Right hindlimb (tissue), 1 donor: ENCODE measurements at places on chromosomes 16 and 17.

DNA sequence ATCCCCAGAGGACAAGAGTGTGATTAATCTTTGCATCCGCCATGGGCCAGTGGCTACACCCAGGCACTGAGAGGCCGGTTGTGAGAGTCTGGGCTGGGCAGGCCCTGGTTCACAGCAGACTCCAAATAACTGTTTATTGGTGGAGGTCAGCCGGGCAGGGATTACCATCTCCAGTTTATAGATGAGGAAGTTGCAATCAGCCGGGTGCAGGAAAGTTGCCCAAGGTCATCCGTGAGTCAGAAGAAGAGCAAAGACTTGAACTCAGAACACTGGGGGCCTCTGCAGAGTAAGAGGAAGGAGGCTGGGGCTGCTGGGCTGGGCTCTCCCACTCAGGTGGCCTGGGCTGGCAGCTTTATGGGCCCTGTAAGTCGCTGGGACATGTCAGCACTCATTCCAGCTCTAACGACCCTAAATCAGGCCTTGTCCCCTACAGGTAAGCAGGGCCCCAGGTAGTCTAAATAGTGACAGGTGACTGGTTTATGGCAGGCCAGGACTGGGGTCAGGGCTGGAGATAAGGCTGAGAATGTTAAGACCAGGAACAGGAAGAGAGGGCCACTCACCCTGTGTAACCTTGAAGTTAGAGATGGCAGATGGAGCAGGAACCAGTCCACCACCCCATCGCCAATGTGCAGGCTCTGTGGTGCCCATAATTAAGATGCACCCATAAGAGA lies 2.1 kb upstream of the CA4 start:
- no peak for DNase-seq

DNA sequence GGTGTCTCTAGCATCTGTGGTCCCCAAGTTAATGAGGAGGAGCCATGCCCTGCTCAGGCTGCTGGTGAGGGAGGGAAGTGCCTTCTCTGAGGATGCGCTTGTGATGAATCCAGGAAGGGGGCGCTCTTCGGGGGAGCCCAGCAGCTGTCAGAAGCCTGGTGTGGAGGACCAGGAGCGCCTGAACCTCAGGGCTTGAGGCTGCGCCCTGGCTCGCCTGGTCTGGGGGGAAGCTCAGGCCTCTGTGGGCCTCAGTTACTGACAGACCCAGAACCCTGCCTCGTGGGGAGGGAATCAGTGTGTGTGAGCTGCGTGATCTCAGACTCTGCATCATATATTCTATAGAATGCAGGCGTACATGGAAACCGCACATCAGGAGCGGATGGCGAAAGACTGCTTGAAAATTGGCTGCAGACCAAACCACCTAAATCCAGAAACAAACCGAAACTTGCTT lies 126.1 kb downstream of the SEC14L1 start:
- no peak for DNase-seq

DNA sequence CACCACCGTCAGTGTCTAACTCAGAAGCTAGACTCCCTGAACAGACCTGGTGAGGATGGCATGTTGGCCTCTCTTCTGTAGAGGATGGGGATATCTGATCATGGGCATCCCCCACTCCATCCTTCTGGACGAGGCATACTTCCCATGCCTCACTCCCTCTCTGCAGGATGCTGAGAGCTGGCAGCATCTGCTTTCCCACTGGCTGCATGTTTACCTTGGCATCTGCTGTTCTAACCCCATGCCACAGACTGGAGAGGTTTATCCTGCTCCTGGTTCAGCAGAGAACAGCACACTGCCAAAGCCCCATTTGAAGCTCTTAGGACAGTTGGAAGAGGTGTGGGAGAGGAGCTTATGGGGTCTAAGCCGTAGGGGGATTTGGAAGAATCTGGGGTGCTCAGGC lies 46.0 kb downstream of the YPEL2 start:
- DNase-seq = no peak

- DNase-seq = peak; percentile 91
These were observed 43.2 kb downstream of the TSC2 start for GRCh38 chr16:2090777-2091546.

DNA sequence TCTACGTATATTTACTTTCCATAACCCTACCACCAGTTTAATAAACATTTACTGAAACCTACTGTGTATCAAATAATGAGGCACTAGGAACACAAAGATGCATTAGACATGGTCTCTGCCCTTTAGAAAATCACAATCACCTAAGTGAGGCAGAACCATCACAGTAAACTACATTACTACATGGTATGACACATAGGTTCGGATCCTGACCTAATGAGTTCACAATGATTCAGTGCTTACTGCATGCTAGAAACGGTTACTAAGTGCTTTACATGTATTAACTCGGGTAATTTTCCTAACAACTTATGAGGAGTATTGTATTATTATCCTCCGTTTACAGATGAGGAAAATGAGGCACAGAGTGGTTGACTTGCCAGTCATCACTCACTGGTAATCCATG lies 5.2 kb upstream of the SYNRG start:
- no peak for DNase-seq

- no peak for DNase-seq
These were observed 231.1 kb upstream of the CDH5 start for GRCh38 chr16:66135421-66135831.

GRCh38 chr17:17077101-17077500 lies 34.8 kb downstream of the MPRIP start:
- DNase-seq = no peak

DNA sequence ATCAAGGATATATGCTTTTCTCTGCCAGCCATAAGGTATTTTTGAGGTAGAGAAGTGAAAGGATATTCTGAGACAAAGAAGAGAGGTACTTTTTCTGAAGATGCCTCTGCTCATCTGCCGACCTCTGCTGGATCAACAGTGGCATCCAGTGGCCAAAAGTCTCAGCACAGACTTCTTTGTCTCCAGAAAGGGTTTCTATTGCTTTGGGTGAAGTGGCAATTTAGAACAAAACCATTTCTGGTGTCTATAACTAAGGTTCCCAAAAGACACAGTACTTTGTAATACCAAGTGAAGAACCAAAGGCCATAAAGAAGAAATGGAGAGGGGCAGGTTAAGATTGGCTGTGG lies 155.2 kb upstream of the C17orf78 start:
- DNase-seq = peak; percentile 18

GRCh38 chr16:67028167-67028695 lies 718 bp upstream of the CBFB start:
- DNase-seq = no peak
